ENCODE measurements at places on chromosomes 6 and 20.

GRCh38 chr6:44641344-44642031 is 254.0 kb downstream of the CDC5L start:
- DNase-seq: no peak

DNA sequence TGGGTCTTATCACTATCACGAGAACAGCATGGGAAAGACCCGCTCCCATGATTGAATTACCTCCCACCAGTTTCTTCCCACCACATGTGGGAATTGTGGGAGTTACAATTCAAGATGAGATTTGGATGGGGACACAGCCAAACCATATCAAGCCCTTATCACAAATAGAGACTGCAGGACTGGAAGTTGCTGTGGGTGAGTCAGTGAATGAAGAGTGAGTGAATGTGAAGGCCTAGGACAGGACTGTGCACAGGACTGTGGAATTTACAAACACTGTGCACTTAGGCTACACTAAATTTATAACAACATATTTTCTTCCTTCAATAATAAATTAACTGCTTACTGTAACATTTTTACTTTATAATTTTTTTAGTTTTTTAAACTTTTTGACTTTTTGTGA is 30.2 kb upstream of the BCAS1 start:
- DNase-seq: no peak

DNA sequence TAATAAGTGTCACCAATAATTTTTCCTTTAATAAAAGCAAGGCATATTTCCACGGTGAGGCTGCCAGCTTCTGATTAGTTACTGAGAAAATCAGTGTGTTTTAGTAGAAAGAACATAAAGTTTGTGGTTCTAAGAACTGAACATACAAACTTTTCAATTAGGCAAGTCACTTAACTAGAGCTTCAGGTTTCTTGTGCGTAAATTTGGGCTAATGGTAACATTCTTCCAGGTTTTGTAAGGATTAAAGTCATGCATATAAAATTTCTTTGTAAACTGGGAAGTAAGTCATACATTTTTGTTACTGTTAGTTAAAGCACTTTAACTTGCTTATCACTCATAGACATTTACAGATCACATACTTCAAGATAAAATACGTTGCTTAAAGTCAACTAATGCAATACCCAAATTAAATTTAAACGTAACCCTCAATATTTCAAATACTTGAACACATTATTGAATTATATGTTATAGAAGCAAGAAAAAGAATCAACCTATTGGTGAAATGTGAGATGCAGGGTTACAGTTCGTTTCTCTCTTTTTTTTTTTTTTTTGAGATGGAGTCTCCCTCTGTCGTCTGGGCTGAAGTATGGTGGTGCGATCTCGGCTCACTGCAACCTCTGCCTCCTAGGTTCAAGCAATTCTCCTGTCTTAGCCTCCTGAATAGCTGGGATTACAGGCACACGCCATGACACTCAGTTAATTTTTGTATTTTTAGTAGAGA is 327.3 kb upstream of the NOX3 start:
- peak; percentile 63 for DNase-seq

- no peak for DNase-seq
These were observed 64.9 kb downstream of the YTHDF1 start for GRCh38 chr20:63150911-63151531.

DNA sequence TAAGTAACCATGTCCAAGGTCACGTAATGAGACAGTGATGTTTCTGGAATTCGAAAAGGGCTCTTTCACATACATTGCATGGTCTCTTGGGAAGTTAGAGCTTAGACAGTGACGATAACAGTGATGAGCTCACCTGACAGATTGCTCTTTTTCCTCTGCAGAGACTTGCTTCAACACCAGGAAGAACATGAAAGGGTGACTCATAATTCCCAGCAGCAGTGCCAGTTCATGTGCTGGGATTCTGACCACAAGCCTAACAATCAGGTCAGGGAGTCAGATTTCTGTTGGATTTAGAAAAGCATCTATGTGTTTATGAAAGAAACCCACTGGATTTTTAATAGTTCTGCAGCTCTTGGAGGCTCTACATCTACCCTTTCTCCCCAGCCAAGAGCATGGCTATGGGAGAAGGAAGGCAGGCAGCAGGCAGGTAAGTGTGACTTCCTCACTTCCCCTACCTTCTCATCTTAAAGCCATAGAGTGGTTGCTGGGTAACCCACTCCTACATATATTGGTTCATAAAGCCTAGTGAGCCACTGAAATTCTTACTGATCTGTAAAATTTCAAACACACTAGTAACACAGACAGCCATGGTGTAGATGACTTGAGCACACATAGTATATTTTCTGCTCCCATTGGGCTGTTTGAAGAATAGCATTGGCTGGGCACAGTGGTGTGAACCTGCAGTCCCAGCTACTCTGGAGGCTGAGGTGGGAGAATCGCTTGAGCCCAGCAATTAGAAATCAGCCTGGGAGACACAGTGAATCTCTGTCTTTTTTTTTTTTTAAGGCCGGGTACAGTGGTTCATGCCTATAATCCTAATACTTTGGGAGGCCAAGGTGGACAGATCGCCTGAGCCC is 44.4 kb upstream of the LOC128125822 start:
- DNase-seq: peak; percentile 93

- DNase-seq: no peak
These were observed 6.9 kb upstream of the DLL1 start for GRCh38 chr6:170297576-170298330.

- no peak for DNase-seq
These were observed 17.0 kb upstream of the HEY2 start for GRCh38 chr6:125732398-125732797.

GRCh38 chr6:155021680-155022079 is 26.6 kb downstream of the TIAM2 start:
- no peak for DNase-seq

DNA sequence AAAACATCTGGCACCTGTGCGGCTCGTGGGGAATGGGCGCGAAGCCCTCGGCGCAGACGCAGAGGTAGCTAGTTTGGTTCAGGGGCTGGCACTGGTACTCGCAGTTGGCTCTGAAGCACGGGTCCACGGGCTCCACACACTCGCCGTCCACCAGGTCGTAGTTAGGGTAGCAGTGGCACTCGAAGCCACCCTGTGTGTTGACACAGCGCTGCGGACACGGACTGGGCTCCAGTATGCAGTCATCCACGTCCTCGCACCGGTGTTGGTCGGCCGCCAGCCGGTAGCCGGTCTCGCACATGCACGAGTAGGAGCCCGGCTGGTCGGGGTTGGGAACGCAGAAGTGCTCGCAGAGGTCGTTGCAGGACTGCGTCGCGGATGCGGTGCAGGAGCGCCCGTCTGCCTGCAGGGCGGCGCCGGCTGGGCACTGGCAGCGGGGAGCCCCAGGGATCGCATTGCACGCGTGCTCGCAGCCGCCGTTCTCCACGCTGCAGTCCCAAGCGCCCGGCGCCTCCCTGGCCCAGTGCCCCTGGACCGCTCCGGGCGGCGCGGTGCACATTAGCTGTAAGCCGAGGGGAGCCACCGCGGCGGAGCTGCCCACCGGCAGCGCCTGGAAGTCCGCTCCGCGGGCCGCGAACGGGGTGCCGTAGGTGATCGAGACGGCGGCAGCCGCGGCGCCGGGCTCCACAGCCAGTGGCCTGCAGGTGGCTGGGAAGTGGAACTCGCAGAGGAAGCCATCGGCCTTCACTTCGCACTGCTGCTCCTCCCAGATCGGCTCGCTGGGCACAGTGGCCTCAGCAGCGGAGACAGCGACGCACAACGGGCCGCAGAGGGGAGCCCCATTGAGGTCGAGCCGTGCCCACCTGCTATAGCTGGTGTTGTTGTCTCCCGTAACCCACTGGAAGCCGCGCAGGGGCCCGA is 930 bp downstream of the THBD start:
- DNase-seq: no peak

DNA sequence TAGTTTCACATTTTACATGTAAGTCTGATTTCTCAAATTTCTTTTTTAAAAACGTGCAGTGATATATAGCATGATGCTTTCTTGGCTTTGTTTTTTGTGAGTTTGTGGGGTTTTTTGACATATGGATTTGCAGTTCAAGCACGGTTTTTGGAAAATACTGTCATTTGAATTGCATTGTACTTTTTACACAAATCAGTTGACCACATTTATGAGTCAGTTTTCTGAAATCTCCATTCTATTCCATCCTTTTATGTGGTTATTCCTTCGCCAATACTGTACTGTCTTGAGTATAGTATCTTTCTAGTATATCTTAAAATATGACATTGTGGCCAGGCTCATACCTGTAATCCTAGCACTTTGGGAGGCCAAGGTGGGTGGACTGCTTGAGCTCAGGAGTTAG is 890.0 kb upstream of the CITED2 start:
- no peak for DNase-seq

DNA sequence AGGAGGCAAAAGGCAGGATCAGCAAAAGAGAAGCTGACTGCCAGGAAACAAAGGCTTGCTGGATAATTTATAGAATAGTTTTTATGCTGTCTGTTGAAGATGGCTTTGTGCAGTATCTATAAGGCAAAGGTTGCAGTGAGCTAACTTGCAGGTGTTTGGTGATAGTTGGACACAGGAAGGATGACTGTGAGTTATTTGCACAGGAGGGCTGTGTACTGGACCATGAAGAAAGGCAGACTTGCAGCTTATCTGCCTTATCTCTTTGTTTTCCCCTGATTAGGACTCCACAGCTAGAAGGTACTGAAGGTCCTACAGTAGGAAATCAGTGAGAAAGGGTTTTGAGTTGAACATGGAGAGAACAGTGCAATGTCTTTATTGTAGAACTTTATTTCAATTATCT is 2.1 kb downstream of the BTN1A1 start:
- no peak for DNase-seq

- no peak for DNase-seq
These were observed 42.5 kb upstream of the RALY start for GRCh38 chr20:33951171-33951570.

DNA sequence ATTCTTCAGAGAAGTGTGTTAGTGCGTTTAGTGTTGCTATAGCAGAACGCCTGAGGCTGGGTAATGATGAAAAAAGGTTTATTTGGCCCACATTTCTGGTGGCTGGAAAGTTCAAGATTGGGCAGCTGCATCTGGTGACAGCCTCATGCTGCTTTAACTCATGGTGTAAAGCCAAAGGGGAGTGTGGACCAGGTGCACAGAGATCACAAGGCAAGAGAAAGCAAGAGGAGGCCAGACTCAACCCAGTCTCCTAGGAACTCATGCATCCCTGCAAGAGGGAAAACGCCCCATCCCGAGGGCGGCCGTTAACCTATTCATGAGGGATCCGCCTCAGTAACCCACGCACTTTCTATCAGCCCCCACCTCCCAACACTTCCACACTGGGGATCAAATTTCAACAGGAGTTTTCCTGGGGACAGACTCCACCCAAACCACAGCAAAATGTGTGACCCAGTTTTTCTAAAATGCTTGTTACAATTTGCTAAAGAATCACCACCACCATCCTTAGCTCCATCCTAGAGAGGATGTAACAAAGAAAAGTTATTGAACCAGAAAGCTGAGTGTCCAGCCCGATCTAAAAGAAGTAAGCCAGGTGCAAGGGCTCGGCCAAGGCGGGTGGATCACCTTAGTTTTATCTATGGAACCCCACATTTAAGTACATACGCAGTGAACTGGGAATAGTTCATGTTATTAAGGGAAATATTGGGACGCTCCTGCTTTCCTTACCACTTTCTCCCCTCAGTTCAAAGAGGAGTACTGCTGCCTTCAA is 164.8 kb downstream of the QKI start:
- no peak for DNase-seq

GRCh38 chr20:22562620-22563019 is 21.8 kb downstream of the FOXA2 start:
- no peak for DNase-seq

GRCh38 chr6:146297815-146298214 is 245.8 kb upstream of the RAB32 start:
- no peak for DNase-seq
